Right forelimb (tissue), 1 donor: ENCODE measurements at places on chromosomes 6 and 20.

GRCh38 chr6:5314191-5314865, 53.0 kb downstream of the FARS2 start:
- no peak for DNase-seq

DNA sequence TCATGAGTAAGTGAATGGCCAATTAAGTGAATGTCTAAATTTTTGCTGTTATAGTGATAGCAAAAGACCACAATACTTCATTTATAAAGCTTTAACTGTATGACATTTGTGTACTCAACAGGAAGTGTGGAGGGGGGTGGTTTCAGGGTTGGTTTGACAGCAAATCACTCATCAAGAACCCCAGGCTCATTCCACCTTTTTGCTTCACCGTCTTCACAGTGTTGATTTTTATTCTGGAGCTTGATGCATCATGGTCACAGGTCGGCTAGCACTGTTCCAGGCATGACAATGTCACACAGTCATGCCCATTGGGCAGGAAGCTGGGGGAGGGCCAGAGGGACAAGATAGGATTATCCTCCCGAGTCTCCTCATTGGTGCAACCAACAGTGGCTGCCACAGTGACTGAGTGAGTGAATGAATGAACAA, 75.0 kb downstream of the MDGA1 start:
- no peak for DNase-seq

GRCh38 chr6:3612341-3613041, 139.0 kb downstream of the PXDC1 start:
- no peak for DNase-seq

GRCh38 chr6:140830666-140831065, 1302.1 kb upstream of the GJE1 start:
- no peak for DNase-seq

- DNase-seq: peak; percentile 34
Observed at GRCh38 chr20:36336954-36337704, 31.0 kb downstream of the DLGAP4 start.

GRCh38 chr6:82374516-82374915, 10.9 kb downstream of the TPBG start:
- no peak for DNase-seq

GRCh38 chr6:53866226-53866625, 71.4 kb downstream of the LRRC1 start:
- DNase-seq: no peak

GRCh38 chr6:137097057-137097456, 52.3 kb upstream of the IL20RA start:
- no peak for DNase-seq

- no peak for DNase-seq
Observed at GRCh38 chr6:133590814-133591213, 298.1 kb upstream of the TCF21 start.

DNA sequence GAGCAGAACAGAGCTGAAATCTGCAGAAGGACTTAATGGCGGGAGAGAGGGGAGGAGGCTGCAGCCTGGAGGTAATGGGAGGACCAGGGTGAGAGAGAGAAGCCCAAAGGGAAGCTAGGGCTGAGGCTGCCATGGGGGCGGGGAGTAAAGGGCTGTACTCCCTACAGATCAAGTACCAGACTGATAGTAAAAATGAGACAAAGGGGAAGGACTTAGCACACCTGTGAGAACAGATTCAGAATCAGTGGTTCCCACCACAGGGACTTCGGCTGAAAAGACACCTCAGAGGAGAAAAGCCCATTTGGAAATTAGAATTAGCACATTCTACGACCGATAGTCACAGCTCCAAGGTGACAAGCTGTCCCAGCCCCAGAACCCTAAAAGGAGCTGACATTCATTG, 6.4 kb upstream of the TBXT start:
- no peak for DNase-seq

DNA sequence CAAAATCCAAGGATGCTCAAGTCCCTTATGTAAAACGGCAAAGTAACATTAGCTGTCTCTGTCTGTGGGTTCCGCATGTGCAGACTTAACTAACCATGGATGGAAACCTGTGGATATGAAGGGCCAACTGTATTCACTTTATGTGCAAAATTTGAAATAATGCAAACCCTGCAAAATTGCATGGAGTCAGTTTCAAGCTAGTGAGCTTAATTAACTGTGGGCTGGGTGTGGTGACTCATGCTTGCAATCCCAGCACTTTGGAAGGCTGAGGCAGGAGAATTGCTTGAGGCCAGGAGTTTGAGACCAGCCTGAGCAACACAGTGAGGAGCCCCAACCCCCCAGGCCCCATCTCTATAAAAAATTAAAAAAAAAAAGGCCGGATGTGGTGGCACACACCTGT, 81.4 kb downstream of the ANKS1A start:
- no peak for DNase-seq

DNA sequence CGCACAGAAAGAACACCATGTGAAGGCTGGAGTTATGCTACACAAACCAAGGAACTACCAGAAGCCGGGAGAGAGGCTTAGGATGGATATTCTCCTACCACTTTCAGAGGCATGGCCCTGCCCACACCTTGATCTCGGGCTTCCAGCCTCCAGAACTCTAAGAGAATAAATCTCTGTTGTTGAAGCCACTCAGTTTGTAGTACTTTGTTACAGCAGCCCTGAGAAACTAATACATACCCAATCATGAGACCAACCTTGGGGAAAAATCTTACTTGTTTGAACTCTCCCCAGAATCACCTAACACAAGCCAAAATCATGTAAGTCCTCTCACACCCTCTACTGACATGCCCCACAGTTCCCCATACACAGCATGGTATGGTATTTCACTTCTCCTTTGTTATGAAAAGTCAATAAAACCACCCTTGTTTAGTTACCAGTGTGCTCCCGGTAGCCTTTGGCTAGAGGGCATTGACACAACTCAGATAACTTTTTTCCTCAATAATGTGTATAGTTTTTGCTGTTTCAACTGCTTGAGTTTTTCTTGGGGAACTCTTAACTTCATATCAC, 40.7 kb upstream of the SLC2A12 start:
- DNase-seq: no peak
